ENCODE measurements at places on chromosomes 1 and 21. TPM values are rescaled to one million over a fixed set of nuclear protein-coding genes. Genes with fewer than 3 reads are reported as not detected.
A peak's percentile ranks its signal among the peaks of the same experiment; 100 is the strongest.

The TPTE gene
- not detected for total RNA-seq

The CA6 gene
- not detected for total RNA-seq

The NDUFS5 gene
- 208 TPM for total RNA-seq

DNA sequence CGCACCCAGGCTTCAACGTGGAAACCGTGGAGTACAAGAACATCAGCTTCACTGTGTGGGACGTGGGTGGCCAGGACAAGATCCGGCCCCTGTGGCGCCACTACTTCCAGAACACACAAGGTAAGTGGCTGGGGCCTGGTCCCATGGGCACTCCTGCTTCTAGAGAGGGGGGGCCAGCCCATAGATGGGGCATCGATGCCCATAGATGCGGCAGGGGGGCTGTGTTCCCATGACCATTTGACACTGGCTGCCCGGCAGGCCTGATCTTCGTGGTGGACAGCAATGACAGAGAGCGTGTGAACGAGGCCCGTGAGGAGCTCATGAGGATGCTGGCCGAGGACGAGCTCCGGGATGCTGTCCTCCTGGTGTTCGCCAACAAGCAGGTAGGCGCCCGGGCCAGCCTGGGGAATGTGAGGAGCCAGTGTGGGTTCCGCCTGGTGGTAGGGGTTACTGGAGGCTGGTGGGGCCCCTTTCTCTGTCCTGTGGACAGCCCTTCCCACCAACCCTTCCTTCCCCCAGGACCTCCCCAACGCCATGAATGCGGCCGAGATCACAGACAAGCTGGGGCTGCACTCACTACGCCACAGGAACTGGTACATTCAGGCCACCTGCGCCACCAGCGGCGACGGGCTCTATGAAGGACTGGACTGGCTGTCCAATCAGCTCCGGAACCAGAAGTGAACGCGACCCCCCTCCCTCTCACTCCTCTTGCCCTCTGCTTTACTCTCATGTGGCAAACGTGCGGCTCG lies 5.6 kb downstream of the C1orf35 start:
- DNase-seq = no peak

DNA sequence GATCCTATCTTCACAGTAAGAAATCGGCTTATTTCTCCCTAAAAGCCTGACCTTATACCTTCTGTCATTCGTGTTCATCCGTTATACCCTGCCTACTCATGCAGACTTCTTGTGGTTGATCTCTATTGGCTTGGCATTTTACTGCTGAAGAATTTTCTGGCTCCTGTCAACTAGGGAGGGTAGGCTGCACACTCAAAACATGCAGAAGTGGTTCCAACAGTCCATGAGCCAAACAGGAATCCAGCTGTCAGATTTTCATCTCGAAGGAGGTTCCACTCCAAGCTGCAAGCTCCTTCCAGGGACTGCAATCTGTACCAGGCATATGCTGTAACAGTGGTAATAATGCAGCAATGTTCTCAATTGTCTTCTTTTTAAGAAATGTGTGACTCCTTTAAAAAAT lies 10.1 kb downstream of the DNAJC11 start:
- no peak for DNase-seq

GRCh38 chr1:225849925-225850324 lies 32.3 kb downstream of the TMEM63A start:
- DNase-seq = no peak

- DNase-seq = no peak
These were observed 239.5 kb downstream of the RYR2 start for GRCh38 chr1:237281481-237281880.

DNA sequence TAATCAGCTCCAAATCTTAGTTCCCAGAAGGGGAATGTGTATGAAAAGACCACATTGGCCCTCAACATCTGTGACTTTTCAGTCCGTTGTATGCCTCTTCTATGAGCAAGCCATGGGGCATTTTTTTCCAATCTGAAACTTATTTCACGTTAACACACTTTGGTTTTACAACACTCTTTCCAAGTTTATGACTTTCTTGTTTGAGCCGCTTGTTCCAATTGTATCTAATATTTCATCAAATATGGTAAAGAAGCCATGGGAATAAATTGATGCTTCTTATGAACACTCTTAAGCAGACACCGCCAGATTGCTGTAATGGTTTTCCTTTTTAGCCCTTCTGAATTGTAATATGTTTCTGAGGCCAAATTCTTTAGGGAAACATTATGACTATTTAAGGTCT lies 359.9 kb downstream of the HLX start:
- DNase-seq = no peak

GRCh38 chr1:36008546-36009197 lies 75.2 kb upstream of the TEKT2 start:
- DNase-seq = no peak

- DNase-seq = no peak
These were observed 74.9 kb upstream of the F3 start for GRCh38 chr1:94616506-94616905.

GRCh38 chr1:183244466-183244865 lies 58.4 kb downstream of the LAMC2 start:
- DNase-seq = no peak

- DNase-seq = peak; percentile 36
These were observed at the start of gene PRDM2 for GRCh38 chr1:13699936-13700520. Gene PRDM2, plus strand, starts transcription at chr1:13700188. Its CDS starts 15,418 bp downstream, at chr1:13715606.

GRCh38 chr1:13842497-13842896 lies 142.5 kb downstream of the PRDM2 start:
- DNase-seq = no peak

DNA sequence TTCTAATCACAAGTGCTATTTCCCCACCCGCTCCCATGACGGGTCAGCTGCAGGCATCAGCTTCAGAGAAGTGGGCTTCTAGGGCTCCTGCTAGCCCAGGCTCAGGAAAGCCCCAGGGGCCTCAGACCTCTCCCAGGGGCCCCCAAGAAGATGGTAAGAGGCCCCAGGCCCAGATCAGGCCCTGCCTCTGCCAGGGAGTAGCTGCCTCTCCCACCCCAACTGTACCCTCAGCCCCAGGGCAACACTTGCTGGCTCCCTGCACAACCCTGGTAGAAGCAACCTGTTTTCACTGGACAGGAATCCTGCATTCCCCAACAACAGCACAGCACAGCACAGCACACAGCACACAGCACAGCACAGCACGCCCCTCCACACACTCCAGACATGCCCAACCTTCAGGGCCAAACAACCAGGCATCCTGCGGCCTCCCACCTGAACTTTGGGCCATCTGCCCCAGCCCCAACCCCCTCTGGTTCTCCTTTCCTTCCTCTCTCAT lies 6.5 kb downstream of the BLACAT1 start:
- no peak for DNase-seq

Data from progenitor cell of endocrine pancreas (in vitro differentiated cells).